Frontal cortex (tissue), 4 donors: ENCODE measurements at places on chromosomes 2 and 18. TPM values are rescaled to one million over a fixed set of nuclear protein-coding genes. Genes with fewer than 3 reads are reported as not detected.

GRCh38 chr2:150859877-150860276, 372.4 kb upstream of the RND3 start:
- DNase-seq, result no peak

DNA sequence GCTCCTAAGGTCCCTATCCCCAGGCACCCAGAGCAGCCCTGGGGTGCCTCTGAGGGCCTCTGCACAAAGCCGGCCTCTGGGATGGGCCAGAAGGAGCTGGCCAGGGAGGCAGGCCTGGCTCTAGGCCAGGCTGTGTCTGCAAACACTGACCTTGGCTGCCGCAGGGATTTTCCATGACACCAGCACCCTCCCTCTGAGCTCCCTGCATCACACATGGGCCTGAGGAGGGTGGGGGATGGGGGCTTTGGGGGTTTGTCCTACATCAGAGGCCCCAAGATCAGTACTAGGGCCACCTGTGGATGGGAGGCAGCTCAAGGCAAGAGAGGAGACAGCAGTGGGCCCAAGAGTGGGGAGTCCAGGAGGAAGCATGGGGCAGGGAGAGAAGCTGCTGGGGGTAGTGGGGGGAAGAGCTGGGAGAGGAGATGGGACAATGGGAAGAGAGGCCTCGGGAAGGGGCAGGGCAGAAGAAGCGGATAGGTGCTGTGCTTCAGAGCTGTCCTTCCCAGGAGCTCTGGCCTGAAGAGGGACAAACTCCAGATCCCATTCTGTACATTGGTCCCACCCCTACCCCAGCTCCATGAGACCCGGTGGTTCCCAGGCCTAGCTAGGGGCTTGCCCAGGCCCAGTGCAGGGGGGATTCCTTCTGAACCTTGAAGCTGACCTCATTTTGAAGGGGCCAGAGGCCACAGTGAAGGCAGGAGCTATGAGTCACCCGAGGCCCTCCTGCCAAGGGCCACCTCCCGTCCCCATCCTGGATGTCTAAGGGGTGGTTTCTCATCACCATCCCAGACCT, 28.0 kb downstream of the KCNK3 start:
- DNase-seq, result peak; percentile 50

GRCh38 chr2:148298196-148298595, 277.3 kb downstream of the MBD5 start:
- DNase-seq, result no peak

GRCh38 chr2:109001201-109001600, 12.2 kb upstream of the EDAR start:
- DNase-seq, result no peak

SIGLEC15 gene
- not detected for total RNA-seq
